ENCODE measurements at places on chromosomes 1 and 21.

DNA sequence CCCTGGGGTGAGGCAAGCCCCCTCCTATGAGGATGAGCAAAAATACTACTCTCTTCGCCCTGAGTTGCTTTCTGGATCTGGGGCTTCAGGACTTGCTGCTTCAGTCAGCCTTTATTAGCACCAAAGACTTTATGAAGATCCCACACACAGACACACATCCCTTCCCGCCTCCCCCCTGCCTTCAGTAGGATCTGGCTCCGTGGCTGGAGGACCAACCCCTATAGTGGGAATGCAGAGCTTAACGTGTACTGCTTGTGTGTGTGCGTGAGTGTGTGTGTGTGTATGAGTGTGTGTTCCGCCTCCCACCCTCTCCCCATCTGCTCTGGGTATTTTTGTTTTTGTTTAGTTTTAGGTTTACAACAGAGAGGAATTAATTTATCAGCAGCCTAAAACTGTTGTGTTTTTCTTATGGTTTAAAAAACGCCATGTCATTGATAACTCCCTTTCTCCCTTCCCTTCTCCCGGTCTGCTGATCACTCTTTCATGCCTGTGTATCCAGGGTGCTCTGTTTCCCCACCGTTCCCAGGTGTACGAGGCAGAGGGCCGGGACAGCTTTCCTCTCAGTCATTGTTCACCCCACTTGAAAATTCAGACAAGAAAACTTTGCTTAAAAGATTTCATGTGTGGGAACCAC is 27.5 kb upstream of the ZFP69B start:
- DNase-seq, result no peak

- DNase-seq, result no peak
Observed at GRCh38 chr1:112557385-112557784, 48.6 kb downstream of the WNT2B start.

GRCh38 chr1:224684979-224685425 is 68.9 kb downstream of the CNIH3 start:
- DNase-seq, result no peak

- DNase-seq, result no peak
Observed at GRCh38 chr21:34276711-34277425, 86.9 kb upstream of the KCNE2 start.

DNA sequence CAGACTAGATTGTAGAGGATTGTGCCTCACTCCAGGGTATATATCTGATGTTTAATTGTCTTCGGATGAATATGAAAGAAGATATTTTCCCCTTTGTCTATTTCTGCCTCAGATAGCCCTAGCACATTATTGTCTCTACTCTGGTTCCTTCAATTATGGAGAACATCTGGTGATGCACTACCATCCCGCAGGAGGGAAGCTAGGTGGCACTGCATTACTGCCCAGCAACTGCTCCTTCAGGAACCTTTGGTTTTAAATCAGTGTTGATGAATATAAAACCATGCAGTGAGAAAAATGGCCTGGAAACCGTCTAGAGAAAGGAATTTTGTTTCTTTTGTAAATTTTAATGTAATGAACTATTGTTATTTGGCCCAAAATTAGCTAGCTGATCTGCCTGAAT is 68.5 kb downstream of the GPR88 start:
- no peak for DNase-seq

GRCh38 chr1:67793562-67793961 is 39.7 kb downstream of the GNG12 start:
- no peak for DNase-seq

GRCh38 chr21:37982496-37983318 is 66.5 kb upstream of the KCNJ6 start:
- DNase-seq, result no peak

- no peak for DNase-seq
Observed at GRCh38 chr21:41921021-41921420, 32.8 kb downstream of the C2CD2 start.

DNA sequence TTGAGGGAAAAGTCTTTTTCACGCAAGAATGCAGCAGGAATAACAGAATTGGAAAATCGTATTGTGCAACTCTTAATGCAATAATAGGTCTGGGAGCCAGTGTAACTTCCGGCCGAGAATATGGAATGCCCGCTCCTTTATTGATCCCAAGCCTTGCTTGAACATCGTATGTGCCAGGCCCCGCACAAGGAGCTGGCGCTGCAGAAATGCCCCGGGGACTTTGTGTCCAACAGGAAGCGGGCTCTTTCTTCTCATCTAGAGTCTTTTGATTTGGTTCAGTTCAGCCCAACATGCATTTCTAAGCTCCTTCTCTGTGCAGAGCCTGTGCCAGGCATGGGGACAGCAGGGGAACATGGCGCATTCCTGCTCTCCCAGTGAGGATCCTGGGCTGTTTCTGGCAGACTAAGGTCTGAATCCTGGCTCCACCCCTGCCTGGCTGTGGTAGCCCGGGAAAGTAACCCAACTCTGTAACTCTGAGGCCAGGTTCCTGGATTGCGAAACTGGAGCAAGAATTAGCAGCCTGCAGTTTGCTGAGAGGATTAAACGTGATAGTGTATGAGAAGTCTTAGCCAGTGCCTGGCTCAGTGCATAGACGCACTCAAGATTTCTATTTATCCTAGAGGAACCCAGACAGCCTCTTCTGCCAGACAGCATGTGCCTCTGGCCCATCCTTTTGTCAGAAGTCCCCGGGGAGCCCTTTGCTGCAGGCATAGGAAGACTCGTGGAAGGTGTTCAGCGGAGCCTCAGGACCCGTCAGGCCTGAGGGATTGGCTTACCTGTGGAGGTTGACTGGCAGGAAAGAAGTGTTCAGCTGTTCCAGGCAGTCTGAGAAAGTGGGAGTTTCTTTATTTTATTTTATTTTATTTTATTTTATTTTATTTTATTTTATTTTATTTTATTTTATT is 987 bp upstream of the CDCP2 start:
- no peak for DNase-seq

DNA sequence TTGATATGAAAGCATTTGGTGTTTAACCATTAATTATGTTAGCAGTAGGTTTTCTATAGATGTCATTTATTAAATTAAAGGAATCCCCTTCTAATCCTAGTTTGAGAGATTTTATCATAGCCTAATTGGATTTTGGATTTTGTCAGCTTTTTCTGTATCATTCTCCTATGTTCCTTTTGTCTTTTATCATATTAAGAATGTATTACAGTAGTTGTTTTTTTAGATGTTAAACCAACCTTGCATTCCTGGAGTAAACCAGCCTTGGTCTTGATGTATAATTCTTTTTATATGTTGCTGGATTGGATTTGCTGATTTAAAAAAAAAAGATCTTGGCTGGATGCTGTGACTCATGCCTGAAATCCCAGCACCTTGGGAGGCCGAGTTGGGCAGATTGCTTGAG is 5.6 kb downstream of the SETDB1 start:
- no peak for DNase-seq

All from stimulated activated CD8-positive, alpha-beta memory T cell treated with anti-CD3 and anti-CD28 coated beads, Interleukin-12 subunit alpha, Interleukin-12 subunit beta, amount 100 ng/mL, for 4 hours (primary cell).